ENCODE measurements at places on chromosomes 5 and 9. TPM values are rescaled to one million over a fixed set of nuclear protein-coding genes. Genes with fewer than 3 reads are reported as not detected.

- peak; percentile 95 for DNase-seq
Measured at GRCh38 chr5:56123531-56124243, 109.4 kb downstream of the ANKRD55 start.

DNA sequence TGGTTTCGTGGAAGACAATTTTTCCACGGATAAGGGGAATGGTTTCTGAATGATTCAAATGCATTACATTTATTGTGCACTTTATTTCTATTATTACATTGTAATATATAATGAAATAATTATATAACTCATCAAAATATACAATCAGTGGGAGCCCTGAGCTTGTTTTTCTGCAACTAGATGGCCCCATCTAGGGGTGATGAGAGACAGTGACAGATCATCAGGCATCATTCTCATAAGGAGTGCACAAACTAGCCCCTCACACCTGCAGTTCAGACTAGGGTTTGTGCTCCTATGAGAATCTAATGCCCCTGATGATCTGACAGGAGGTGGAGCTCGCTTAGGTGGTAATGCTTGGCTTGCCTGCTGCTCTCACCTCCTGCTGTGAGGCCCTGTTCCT is 6.4 kb downstream of the ISCA1 start:
- DNase-seq = no peak

The UBAP2 gene
- 25.3 TPM for polyA plus RNA-seq

The ATP10B gene
- not detected for polyA plus RNA-seq

The LPAR1 gene
- not detected for polyA plus RNA-seq

The TSSK1B gene
- not detected for polyA plus RNA-seq
